ENCODE measurements at places on chromosomes 16 and 17.

DNA sequence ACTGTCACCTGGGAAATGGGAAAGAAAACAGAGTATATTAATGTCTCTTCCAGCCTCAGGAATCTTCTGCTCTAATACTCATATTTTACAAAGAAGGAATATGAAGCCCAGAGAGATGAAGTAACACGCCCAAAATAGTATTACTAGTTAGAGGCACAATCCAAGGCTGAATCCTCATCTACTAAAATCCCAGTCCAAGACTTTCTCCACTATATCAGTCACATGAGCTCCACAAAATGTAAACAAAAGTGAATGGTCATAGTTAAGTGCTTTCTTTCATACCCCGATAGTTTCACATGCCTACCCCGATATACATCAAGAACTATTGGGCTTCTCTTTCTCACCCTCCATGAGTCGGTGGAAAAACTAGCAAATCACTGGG, 965 bp downstream of the INTS2 start:
- no peak for DNase-seq

- no peak for DNase-seq
These were observed 178.7 kb downstream of the GRIN2A start for GRCh38 chr16:10003486-10003885.

GRCh38 chr17:5164436-5164835, 27.2 kb downstream of the ZNF594 start:
- DNase-seq, result no peak

DNA sequence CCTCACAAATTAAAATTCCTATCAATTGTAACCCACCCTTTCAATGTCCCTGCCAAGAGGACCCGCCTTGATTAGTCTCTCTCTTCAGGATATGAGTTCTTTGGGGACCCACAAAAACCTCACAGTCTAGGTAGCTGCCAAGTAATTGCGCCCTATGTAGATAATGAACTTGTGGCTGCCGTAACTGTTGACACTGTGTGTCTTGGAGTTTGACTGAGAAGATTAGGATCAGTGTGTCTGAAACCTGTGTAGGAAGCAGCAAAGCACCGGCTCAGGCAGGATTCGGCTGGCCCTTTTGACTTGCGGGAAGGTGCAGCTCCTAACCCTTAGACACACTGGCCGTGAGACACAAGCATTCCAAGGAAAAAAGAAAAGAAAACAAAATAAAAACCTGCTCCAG, 17.8 kb upstream of the SLC6A4 start:
- DNase-seq, result no peak

DNA sequence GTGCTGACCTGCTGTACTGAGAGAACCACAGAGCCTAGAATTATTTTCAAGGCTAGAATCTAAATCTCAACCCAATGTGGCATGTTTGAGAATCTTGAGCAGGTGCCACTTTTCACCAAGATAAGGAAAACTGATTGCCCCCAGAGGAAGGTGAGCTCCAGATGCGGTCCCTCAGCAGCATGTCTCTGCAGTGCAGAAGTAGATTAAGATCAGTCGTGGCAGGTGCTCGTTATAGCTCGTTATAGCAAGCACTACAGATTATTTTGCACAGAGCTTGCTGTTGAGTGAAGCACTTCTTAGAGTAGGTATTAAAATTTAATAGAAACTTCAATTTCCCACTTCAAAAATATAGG, 176.0 kb downstream of the AATF start:
- DNase-seq, result no peak

DNA sequence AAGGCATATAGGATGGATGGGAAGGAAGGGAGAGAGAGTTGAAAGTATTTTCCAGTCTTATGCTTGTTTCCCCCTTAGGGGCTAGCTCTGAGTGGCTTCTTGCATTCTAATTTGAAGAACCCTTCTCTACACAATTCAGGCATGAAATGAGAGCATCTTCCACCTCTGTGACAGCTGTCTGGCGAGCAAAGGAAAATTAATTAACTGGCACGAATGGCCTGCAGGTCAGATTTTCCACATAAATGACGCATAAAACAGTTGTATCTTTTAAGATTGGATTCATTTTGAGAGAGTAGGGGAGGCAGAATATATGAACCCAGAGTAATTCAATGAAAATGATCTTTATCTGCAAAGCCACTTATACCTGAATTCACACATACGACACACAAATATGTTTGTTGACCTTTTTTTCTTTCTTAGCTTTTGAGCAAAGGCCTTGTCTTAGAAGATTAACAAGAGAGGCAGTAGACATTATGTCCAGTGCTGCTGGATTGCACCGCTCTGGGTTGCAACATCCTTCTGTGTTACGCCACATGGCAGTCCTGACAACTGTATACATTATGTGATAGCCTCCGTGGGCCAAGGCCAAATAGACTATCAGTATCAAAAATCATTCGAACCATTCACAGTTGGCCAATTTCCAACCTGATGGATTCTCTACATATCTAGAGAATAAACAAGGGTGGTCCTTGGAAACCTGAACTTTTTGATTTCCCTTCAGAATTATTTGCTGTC, 173.0 kb upstream of the GOT2 start:
- no peak for DNase-seq

DNA sequence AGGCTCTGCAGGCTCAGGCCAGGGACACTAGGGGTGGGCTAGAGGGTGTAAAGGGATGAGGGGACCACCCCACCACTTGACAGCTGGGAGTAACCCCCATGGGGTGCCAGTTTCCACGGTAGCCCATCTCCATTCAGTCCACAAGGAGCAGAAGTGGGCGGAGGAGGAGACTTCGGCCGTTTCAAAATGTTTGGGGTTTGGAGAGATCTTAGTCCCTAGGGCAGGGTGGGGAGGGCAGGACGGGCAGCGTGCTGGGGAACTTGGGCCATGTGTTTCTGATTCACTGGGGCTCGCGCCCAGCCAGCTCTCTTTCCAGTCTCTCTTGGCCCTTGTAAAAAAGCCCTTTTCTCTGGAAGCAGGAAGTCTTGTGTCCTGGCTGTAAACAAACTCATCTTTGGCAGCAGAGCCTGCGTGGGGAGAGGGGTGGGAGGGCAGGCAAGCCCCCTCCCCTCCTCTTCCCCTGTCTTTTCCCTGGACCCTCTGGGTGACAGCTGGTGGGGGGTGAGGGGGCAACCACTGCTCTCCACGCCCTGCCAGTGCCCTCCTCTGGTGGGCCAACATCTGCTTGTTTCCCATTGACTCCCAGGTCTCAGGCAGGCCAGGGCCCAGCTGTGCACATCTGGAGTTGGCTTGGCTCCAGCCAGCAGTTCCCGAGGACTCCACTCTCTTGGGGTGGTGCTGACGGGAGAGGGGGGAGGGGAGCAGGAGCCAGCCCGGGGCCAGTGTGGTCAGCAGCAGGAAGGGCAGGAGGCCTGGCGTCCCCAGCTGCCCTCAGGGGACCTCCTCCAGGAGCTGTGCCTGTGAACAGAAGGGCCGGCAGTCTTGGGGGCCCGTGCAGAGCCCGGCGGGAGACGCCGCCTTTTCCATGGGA, 8.1 kb downstream of the CYGB start:
- peak; percentile 28 for DNase-seq

DNA sequence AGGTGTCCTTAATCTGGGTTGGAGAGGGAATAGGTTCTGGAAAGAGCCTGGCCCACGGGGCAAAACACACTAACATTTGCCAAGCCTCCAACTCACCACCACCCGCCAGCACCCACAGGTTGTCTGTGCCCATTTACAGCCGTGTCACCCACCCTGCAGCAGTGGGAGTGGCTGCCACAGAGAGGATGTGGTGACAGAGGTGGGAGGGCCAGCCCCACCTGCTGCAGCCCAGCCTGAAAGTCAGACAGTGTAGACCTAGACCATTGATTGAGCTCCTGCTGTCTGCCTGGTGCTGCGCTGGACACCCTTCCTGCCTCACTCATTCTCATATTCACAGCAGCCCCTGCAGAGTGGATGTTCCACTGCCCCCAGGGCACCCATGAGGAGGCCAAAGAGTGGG, 44.7 kb downstream of the IL21R start:
- DNase-seq, result no peak

GRCh38 chr16:47917118-47917517, 238.7 kb downstream of the ABCC12 start:
- no peak for DNase-seq

DNA sequence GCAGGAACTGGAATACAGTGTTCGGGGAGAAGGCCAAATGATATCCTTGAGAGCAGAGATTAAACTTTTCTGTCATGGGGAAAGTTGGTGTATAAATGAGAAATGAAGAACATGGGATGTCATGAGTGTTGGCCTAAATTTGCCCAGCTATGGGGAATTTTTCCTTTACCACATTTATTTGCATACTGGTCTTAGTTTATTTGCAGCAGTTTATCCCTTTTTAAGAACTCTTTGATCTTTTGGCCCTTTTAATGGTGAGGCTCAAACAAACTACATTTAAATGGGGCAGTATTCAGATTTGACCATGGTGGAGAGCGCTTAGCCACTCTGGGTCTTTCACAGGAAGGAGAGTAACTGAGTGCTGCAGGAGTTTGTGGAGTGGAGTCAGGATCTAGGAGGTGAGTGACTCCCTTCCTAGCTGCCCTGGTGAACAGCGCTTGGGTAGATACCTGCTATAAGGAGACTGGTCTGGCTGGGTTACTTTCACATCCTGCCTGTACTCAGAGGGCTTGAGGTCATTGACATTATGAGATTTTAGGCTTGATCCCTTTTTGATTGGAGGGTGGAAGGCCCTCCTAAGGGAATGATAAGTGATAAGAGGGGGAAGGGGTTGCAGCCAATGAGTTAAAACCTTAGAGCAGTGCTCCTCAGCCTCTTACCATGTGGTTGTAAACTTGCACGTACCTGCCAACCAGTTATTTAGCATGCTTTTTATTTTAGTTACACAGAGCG, 10.7 kb downstream of the PYCARD start:
- no peak for DNase-seq

GRCh38 chr17:5225668-5226457, 8.8 kb downstream of the SCIMP start:
- no peak for DNase-seq

GRCh38 chr16:10590342-10590741, 9.9 kb upstream of the EMP2 start:
- no peak for DNase-seq

DNA sequence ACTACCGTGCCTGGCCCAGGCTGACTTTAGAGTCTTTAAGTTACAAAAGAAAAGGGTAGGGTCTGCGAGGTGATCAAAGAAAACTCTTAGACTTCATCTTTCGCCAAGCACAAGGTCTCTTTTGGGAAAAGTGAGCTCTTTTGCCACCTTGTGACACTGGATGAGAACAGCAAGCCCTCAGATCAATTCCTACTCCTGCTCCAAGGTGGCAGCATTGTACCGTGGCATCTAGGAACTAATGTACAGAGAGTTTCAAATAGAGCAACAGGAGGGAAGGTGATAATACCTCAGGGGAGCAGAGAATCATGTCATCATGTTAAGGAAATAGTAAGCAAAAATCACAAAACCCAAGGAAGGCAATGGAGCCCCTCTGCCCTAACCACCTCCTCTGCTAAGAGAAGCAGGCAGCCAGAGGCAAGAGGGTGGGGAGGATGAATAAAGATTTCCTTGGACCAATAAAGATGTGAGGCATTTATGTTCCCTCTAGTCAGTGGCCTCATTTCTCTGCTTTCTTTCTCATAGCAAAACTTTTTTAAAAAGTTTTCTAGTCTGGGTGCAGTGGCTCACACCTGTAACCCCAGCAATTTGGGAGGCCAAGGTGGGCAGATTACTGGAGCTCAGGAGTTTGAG, 2.1 kb upstream of the C17orf78 start:
- peak; percentile 88 for DNase-seq

GRCh38 chr17:48961516-48962233, 6.7 kb downstream of the GIP start:
- DNase-seq, result no peak

- peak; percentile 61 for DNase-seq
These were observed 206.2 kb downstream of the PRKCB start for GRCh38 chr16:24041834-24042631.

- no peak for DNase-seq
These were observed 9.4 kb upstream of the TMEM88 start for GRCh38 chr17:7845359-7846062.

DNA sequence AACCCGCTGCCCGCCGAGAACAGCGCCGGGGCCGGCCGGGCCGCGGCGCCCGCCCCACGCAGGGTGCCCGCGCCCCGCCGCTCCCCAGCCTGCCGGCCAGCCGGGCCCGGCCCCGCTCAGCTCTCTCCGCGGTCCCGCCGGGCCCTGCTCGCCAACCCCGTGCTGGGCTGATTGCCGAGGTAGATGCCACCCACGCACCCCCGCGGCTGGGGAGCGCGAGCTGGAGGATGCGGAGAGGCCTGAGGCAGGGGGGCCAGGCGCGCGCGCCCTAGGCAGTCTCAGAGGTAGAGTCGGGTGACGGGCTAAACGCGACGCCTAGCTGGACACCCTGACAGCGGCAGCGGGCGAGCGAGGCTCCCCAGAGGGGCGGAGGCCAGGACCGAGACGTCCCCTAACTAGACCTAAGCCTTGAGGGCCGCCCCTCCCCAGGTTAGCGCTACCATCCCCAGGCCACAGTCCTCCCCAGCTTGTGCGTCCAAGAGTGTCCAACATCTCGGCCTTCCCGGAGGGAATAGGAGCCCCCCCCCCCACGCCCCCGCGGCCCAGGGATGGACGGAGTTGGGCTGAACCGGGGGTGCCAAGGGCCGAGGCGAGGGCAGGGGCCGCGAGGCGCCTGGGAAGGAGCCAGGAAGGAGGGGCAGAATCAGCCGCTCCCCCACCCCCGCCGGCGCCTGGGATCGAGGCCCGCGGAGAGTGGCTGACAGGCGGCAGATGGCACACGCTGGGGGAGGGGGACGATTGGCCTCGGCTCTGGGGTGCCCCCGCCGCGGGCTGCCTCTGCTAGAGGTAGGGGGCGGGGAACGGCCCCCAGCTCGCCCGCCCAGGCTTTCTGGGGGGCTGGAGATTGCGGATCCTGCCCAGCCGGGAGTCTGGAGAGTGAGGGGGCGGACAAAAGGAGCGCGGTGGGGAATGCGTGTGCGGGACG, 2.5 kb upstream of the ZNF423 start:
- no peak for DNase-seq

DNA sequence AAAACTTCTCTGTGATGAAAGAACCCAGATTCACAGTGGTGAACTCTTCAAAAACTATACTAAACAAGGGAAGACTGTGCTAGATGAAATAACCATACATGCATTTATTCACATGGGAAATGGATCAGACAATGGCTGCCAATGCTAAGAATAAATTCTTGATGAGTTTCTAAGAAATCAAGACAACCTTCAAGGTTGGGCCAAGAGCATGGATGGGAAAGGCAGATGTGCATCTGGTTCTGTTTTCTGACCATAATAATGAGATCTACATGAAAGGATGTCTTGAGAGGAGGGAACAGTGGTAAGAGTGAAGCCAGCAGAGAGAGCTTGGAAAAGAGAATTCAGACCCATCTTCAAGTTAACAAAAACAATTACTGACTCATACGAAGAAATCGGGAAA, 31.4 kb downstream of the ANKRD11 start:
- no peak for DNase-seq

GRCh38 chr17:77297693-77298666, 157.2 kb downstream of the SEC14L1 start:
- no peak for DNase-seq
